DND-41 (cell line): ENCODE measurements at places on chromosomes 2 and 18.

DNA sequence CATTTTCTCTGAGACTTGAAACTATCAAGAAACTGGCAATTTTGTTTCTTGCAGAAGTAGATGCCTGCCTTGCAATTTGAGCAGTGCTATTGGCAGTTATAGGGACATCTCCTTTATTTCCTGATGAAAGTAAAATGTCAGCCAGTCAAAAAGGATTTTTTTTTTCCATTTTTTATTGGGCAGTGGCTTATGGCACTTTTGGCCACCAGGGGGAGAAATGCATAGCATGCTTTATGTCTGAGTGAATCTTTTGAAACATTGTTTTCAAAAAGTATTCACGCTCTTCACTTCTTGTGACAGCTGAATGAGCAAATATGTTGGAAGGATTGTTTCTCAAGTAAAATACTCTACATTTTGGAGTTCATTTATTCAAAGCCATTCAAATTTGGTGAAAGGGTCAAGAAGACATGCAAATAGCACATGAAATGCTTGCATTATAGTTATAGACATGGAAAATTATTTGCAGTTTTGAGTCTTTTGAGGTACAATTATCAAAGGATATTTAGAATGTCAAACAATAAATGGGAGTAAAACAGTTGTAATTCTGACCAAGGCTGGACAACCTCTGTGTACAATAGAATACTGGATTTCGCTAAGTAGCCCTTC, 491.0 kb downstream of the CDH2 start:
- peak; percentile 43 for DNase-seq

DNA sequence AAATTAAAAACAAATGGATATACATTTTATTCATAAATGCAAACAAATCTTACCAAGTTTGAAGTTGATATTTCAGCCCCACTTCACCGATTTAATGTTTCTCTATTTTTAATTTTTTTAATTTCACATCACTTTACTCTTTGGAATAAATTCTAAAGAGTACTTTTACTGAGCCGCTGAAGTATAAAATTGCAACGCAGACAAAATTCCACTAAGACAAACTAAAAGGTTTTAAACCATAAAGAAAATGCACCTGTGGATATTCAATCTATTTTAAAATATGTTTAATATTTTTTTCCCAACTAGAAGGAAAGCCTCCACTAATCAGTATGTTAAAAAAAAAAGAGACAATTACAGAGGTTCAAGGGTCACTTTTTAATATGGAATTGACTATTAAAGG, 1073.9 kb upstream of the CRIM1 start:
- no peak for DNase-seq

- DNase-seq, result no peak
Observed at GRCh38 chr18:54197747-54198411, 26.6 kb downstream of the MBD2 start.

- DNase-seq, result no peak
Observed at GRCh38 chr2:54166121-54166773, 50.8 kb downstream of the ACYP2 start.

DNA sequence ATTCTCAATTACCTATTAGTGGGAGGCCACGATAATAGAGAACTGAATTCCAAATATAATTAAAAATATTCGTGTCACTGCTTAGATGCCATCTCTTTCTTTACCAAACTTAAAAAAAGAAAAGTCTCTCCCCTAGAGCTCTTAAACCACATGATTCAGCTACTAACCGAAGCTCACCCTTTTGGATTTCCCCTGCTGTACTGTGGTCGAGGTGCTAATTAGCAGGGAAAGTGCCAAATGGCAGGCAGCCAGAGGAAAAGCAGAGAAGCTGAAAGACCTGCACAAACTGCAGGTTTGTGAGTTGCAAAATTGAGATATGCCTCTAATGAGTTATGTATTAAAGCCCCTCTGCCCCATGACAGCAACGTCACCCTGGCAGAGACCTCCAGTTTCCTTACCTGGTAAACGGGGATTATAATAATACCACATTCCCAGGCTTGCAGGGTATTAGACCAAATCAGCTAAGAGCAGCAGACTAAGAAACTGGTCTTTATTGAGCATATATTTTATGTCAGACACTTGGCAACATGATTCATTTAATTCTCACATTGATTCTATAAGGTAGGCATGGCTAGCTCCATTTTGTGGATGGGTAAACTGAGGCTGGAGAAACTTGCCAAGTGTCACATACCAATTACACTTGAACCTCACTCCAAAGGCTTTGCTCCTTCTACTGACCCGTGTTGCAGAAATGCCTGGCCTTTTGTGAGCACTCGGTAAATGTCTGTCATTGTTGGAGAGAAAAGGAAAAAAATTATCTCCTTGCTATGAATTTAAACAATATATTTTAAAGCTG, 259.7 kb downstream of the LPIN1 start:
- DNase-seq, result peak; percentile 83

- no peak for DNase-seq
Observed at GRCh38 chr2:195737511-195738325, 80.7 kb downstream of the SLC39A10 start.

DNA sequence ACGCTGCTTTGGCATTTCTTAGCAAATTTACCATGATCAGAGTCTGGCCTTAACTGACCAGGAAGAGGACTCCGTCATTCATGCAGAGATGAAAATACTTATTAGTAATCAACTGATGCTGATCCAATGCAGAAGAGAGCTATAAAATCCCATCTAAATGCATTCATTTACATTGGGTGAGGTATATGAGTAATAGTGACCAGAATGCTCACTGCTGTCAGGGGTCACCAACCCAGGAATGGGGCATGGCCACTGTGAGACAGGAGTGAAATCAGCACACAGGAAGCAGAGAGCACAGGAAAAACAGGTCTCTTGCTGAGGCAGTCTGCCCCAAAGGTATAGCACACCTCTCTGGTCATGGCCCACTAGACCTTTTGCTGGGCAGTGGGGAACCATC, 68.1 kb upstream of the TMEM247 start:
- DNase-seq, result no peak

DNA sequence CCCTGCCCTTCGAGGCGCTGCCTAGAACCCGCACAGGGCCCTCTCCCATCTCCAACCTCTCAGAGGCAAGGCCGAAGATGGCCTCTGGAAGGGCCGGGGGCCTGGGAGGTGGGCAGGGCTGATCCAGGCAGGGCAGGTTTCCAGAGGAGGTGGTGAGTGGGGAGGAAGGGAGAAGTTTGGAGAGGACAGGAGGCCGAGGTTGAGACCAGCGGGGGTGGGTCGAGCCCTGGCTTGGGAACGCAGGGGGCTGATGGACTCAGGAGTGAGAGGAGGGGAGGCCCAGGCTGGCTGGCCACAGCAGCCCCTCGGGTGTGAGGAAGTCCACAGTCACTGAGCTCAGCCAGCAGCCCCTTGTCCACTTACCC, 10.5 kb downstream of the CAPN10 start:
- no peak for DNase-seq

DNA sequence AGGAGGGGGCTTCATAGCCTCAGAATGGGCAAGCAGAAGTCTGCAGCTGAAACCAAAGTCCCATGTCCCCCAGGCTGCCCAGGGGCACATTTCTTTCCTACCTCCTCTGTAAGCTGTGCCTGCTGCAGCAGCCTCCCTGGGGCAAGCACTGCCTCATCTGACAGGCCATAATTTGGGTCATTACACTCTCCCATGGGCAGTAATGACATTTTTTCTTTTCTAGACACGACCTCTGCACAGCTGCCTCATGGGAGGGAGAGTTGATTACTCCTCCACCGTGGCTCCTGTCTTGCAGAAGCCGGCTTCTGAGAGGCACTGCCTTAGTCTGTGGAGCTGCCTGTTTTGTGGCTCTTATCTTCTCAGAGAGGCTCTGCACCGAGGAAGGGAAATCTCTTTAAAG, 268.9 kb downstream of the TDRD15 start:
- no peak for DNase-seq

DNA sequence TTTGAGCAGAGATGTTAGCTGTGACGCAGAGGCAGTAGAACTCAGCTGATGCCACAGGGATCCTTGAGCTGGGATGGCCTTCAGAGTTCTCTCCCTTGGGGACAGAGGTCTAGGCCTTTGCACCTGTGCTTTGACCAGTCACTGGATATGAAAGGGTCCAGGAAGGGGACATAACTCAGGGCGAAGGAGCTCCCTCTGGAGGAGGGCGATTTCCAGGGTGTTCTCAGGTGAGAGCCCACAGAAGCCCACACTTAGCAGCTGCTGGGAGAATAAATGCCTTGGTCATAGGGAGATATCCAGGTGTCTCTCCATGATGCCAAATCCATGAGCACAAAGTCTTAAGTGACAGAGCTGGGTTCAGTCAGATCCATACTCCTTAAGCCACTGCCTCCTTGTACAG, 369.2 kb downstream of the NYAP2 start:
- no peak for DNase-seq

DNA sequence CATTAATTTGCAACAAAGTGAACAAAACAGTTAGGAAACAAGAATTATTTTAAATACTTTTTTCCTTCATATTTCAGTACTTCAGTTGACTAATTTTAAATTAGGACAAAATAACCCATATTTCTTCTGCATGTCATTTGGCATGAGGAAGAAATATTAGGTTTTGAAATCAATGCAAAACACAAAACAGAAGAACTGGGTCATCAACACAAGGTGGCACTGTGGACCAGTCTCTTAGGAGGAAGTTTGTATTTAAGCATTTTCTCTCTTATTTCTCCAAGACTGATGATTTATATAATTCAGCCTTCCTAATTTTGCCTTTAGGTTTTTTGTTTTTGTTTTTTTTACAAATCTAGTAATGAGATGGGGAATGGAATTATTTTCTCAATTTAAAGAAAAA, 352.8 kb upstream of the KCNH7 start:
- no peak for DNase-seq

GRCh38 chr2:195307751-195308150, 349.3 kb upstream of the SLC39A10 start:
- no peak for DNase-seq

- DNase-seq, result no peak
Observed at GRCh38 chr2:46034535-46034934, 262.7 kb upstream of the EPAS1 start.

DNA sequence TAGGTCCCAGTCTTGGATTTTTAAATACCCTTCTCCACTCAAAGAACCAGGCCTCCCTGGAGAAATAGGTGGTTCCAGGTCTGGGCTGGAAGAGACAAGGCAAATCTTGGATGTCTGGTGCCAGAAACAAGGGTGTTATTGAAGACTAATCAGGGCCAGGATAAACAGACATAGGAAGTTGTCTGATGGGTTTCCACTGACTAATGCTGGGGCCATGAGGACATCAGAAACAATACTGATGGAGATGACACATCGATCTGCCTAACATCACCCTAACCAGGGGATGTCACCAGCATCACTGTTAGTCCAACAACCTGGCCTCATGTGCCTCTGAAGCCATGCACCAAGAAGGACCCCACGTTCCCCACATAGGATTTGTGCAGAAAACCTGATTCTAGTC, 42.5 kb upstream of the GLI2 start:
- no peak for DNase-seq

GRCh38 chr2:18842836-18843235, 253.5 kb upstream of the NT5C1B start:
- no peak for DNase-seq

DNA sequence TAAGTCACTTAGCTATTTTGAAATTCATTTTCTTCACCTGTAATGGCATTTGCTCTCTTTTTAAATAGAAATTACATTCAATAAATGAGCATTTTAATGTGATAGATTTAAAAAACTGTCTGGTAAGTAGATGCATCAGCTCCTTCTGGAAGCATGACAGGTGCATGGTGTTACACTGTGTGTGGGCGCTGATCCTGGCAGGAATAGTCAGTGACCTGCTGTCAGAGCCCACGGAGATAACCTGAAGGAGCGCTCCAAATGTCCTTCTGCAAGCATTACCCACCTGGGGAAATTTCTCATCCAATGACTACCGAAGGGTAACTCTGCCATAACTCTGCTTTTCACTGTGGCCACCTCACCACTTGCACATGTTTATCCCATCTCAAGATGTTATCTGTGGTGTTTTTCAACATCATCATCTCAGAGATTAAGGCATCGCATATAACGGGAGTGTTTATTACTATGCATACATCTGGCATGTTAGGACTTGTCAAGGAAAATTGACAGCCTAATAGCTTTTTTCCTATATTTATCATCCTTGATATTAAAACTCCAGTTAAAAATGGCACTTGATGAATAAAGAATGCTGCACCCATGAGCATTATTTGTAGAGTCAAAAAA, 637.3 kb downstream of the ERBB4 start:
- DNase-seq, result no peak

- DNase-seq, result no peak
Observed at GRCh38 chr18:3340015-3340681, 78.2 kb downstream of the MYL12B start.

GRCh38 chr2:233003658-233004555, 9.1 kb downstream of the NGEF start:
- no peak for DNase-seq

GRCh38 chr2:89781962-89782361, 1090.5 kb downstream of the RPIA start:
- no peak for DNase-seq

GRCh38 chr2:8487461-8487932, 194.4 kb upstream of the ID2 start:
- DNase-seq, result no peak

DNA sequence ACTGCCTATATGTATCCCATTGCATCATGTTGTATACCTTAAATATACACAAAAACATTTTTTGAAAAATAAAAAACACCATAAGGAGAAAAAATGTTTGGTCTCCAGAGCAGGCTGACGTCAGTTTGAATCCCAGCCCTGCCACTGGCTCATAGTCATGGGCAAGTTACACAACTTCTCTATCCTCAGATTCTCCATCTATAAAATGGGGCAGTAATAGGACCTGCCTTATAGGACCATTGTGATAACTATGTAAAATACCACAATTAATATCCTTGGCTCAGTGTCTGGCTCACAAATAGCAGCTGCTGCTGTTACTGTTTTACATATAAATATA, 135.6 kb downstream of the SMAD7 start:
- no peak for DNase-seq

DNA sequence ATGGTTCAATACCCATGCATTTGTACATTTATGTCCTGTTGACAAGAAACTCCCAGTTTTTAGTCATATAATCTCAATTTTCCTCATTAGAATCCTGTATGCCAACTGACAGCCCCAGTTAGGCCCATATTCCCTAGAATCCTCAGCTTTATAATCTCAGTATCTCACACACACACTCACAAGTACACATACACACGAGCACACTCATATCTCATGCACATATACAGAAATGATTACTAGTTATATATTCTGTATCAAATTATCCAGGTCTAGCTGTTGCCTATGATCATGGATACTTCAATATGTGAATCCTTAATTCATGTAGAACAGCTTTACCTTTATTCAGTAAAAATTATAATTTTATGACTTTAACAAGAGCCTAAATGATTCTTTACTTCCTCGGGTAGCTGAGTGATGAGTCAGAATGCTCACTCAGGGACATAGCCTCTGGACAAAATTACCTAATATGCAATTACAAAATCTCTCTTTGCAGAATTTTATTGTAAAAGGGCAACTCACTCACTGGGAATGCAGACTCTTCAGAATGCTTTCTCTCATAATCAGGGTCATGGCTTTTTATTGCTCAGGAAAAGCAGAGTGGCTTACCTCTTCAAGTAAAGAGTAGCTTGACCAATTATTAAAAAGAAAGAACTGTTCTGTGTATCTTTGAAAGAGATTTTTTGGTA, 193.6 kb upstream of the PIK3C3 start:
- DNase-seq, result no peak

GRCh38 chr2:238133499-238134392, 4.7 kb upstream of the KLHL30 start:
- no peak for DNase-seq
